Muscle of leg (tissue), 16 donors: ENCODE measurements at places on chromosomes 4 and X.

DNA sequence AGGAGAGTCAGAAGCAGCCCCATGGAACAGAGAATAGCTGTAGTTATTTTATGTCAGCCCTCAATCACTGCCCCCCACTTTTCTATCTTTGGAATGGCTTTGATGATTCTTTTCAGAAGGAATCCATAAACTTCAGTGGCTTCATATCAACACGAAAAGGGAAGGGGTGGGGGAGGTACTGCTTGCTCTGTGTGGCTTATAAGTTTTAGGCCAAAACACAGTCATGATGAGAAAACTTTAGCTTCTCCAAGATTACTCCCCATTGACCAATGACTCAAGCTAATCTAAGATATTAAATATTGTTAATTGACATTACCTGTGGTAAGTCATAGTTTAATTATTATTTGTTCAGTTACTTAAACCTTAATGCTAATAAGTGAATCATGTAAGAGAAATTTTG lies 669.6 kb upstream of the FAM241A start:
- no peaks in the 10 kb centered on the region for H3K36me3 ChIP-seq
- no peak overlapping the region for H3K27ac ChIP-seq
- no peak for DNase-seq
- H3K4me3 ChIP-seq: no peak overlapping the region
- H3K4me1 ChIP-seq: no peaks in the 10 kb centered on the region

GRCh38 chrX:13852001-13852695 lies 35.3 kb upstream of the GPM6B start:
- no peak for DNase-seq
- no peaks in the 10 kb centered on the region for H3K36me3 ChIP-seq
- no peak overlapping the region for H3K27ac ChIP-seq
- no peaks in the 10 kb centered on the region for H3K4me1 ChIP-seq
- no peak overlapping the region for H3K4me3 ChIP-seq
- peaks cover 18% of the 10 kb centered on the region for H3K27me3 ChIP-seq

DNA sequence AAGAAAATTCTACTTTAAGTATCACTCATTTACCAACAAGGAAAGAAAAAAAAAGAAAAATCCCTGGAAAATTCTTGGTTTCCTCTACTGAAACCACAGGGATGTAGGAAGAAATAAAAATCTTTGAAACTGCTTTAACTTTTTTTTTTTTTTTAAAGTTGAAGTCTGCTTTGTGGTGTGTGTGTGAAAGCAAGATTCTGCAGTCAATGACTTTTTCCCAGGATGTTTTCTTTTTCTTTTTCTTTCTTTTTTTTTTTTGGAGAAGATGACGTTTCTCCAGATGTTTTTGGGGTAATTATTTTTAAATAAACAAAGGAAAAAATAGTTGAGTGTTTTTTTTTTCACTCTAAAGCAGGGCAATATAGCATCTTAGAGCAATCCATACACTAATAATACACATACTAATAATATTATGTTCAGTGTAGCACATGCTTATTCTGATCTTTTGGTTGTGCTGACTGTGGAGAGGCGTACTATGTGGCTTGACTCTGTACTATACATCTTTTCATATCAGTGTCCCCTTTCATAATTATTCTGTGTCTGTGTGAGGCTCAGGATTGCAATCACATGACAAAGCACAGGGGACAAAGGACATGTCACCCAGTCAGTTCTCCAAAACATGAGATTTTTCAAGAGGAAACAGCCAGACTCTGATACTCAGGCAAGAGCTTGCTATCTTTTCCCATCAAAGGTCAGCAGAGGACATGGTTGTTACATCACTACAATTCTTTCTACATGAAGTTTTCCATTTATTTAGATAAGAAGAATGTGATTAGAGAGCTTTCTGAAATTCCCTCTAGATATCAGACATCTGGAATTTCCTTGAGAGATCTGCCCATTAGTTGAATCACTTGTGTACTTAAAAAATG lies 111.0 kb downstream of the PDE5A start:
- H3K4me1 ChIP-seq: no peaks in the 10 kb centered on the region
- peak overlapping the region; percentile 37 for H3K27ac ChIP-seq
- no peaks in the 10 kb centered on the region for H3K27me3 ChIP-seq
- peaks cover 19% of the 10 kb centered on the region for H3K36me3 ChIP-seq

DNA sequence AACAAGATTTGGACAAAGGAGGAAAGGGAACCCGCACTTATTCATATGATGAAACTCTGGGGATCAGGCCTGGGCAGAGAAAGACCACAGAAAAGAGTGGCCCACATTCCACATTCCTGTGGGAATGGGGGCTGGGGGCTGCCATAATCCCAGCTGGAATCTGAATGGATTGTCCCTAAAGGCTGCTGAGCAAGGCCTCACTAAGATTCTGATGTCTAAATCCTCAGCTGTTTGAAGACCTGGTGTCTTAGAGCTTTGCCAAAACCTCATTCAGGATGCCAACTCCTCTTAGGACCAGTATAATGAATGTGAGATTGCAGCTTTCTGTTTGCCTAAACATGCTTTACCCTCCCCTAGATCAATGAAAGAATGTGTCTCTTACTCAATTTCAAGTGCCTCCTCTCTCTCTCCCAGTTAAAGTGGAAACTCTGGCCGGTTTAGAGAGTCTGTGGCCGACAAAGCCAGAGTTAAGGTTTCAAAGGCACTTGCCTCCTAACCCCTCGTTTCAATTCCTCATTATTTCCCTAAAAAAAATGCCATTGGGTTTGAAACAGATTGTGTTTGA lies 33.3 kb upstream of the GPC4 start:
- H3K4me3 ChIP-seq: no peak overlapping the region
- no peak overlapping the region for H3K27ac ChIP-seq
- peaks cover 3% of the 10 kb centered on the region for H3K4me1 ChIP-seq
- H3K27me3 ChIP-seq: peaks cover 13% of the 10 kb centered on the region

DNA sequence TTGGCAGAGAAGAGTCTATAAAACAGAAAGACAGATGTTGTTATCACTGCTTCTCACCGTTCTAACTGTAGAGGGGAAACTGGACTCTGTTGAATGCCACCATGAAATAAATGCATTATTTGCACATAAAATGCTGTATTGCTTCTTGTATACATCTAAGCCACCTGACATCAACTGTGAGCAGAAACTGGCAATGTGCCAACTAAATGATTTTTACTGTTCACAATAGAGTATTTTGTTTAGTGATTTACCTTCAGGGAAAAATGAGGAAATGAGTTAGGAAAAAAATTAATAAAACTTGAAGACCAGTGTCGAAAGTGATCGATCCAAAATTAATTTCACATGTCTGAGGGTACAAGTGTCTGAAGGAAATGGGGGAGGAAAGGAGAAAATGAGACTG lies 65.9 kb upstream of the TNIP3 start:
- no peak overlapping the region for H3K4me3 ChIP-seq
- no peaks in the 10 kb centered on the region for H3K27me3 ChIP-seq
- no peak overlapping the region for H3K27ac ChIP-seq
- H3K36me3 ChIP-seq: no peaks in the 10 kb centered on the region

DNA sequence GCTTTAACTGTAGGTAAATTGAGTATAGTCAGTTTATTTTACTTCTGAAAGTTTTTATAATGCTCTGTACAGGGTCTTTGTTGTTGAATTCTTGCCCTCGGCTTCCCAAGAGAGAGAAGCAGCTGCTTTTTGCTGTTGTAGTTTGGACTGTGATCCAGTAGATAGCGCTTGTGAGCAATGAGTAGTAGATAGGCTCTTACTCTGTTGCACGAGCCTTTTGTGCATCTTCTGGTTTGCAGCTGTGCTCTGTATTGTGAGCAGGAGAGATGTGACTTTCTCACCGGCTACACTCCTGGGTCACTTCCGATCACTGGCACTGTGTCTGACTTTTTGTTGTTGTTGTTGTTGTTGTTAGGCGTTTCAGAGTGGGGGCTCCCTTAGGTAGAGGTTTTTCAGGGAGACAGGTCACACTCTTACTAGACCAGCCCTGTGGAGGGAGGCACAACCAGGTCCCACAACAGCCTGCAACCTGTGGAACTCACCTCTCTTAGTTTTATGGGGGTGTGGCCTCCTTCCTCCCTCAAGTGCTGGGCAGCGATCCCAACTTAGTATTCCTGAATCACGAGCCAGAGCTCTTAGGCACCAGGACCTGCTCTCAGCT lies 822.1 kb upstream of the GALNTL6 start:
- no peaks in the 10 kb centered on the region for H3K36me3 ChIP-seq
- H3K27me3 ChIP-seq: no peaks in the 10 kb centered on the region
- no peak overlapping the region for H3K27ac ChIP-seq
- DNase-seq: peak; percentile 7
- no peak overlapping the region for H3K4me3 ChIP-seq

- H3K4me3 ChIP-seq: no peak overlapping the region
- no peaks in the 10 kb centered on the region for H3K4me1 ChIP-seq
- H3K27ac ChIP-seq: no peak overlapping the region
- peak; percentile 27 for DNase-seq
Measured at GRCh38 chrX:18351784-18352183, 2.7 kb downstream of the SCML2 start.

DNA sequence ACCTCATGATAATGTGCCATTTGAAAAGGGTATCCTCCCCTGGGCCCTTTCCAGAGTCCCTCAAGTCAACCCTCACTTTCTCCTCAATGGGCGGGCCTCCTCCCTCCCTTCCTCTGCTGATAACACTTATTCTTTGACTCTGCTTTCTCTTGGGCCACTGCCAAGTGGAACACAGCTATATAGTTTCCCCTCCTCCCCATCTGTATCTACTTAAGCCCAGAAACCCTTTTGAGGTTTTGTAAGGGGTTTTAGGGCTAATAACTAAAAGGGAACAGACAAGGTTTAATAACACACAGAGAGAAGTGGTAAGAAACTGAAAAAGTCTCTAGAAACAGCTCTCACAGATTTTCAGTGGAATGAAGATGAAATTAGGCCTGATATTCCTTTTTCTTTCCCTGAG lies 116.7 kb downstream of the GPC3 start:
- H3K27me3 ChIP-seq: peaks cover 4% of the 10 kb centered on the region
- DNase-seq: no peak
- no peak overlapping the region for H3K27ac ChIP-seq
- no peaks in the 10 kb centered on the region for H3K36me3 ChIP-seq
- H3K4me3 ChIP-seq: no peak overlapping the region

- H3K4me3 ChIP-seq: no peak overlapping the region
- H3K4me1 ChIP-seq: peaks cover 8% of the 10 kb centered on the region
- H3K27me3 ChIP-seq: peaks cover 18% of the 10 kb centered on the region
- DNase-seq: no peak
Measured at GRCh38 chr4:73948291-73948690, 33.5 kb downstream of the PF4 start.

- H3K36me3 ChIP-seq: peaks cover 25% of the 10 kb centered on the region
- DNase-seq: no peak
- H3K4me1 ChIP-seq: no peaks in the 10 kb centered on the region
- H3K27ac ChIP-seq: no peak overlapping the region
- H3K4me3 ChIP-seq: no peak overlapping the region
Measured at GRCh38 chr4:170071196-170071595, 18.6 kb downstream of the AADAT start.

DNA sequence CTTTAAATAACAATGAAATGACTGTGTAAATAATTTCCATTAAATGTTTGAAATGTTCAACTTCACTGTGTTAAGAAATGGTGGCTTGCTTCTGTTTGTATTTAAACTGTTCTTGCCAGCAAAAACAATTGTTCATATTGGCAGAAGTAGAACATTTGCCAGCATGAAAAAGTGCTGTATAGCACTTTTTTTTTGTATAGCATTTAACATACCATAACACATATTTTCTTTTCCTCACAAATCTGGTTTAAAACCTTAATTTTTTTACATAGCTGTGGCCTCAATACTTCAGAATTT lies 94.1 kb downstream of the COX18 start:
- no peaks in the 10 kb centered on the region for H3K36me3 ChIP-seq
- no peak overlapping the region for H3K4me3 ChIP-seq
- H3K27me3 ChIP-seq: no peaks in the 10 kb centered on the region
- H3K4me1 ChIP-seq: no peaks in the 10 kb centered on the region

DNA sequence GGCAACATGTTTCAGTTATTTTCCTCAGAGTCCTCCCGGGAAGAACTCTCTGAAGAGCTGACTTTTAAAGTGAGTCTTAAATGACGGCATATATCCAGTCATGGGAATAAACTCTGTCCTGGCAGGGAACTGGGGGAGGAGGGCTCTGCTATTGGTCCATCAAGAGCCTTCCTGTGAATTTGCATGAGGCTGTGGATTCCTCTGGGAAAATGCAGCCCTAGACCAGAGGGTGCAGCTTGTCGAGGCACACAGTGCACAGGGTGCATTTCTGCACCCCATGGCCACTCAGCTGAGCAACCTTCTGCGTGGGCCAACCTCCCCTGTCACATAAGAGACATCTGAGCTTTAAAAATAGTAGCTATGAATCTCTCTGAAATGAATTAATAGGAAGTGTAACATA lies 360.0 kb downstream of the GALNTL6 start:
- no peaks in the 10 kb centered on the region for H3K4me1 ChIP-seq
- H3K27me3 ChIP-seq: no peaks in the 10 kb centered on the region
- no peak overlapping the region for H3K27ac ChIP-seq
- H3K4me3 ChIP-seq: no peak overlapping the region
- peak; percentile 2 for DNase-seq

DNA sequence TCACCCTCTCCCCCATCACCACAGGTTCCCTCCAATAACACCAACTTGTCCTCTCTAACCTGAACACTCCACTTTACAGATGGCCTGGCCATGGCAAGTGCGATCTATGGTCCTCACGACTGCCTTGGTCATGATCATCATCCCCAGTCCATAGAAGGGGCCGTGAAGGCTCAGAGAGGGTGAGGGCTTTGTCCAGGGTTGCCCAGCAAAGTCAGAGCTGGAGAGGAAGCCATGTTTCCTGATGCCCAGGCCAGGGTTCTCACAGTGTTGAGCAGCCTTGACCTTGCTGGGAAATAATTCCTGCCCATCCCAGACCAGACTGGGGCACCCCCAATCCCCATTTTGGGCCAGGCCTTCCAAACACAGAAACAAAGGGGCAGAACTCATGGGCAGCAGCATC lies 42.9 kb upstream of the MAN2B2 start:
- H3K36me3 ChIP-seq: no peaks in the 10 kb centered on the region
- no peaks in the 10 kb centered on the region for H3K27me3 ChIP-seq
- H3K27ac ChIP-seq: no peak overlapping the region
- no peak overlapping the region for H3K4me3 ChIP-seq
- no peak for DNase-seq

GRCh38 chrX:8845060-8845459 lies 43.9 kb upstream of the FAM9A start:
- DNase-seq: peak; percentile 85
- no peak overlapping the region for H3K27ac ChIP-seq
- H3K4me3 ChIP-seq: no peak overlapping the region
- H3K36me3 ChIP-seq: no peaks in the 10 kb centered on the region
- H3K27me3 ChIP-seq: peaks cover 18% of the 10 kb centered on the region
- H3K4me1 ChIP-seq: no peaks in the 10 kb centered on the region

GRCh38 chr4:150739591-150739990 lies 157.6 kb downstream of the MAB21L2 start:
- no peak overlapping the region for H3K27ac ChIP-seq
- no peaks in the 10 kb centered on the region for H3K27me3 ChIP-seq
- DNase-seq: no peak
- H3K4me3 ChIP-seq: no peak overlapping the region
